ENCODE measurements at places on chromosomes 7 and 10.

GRCh38 chr7:157542068-157543021 lies 205.5 kb downstream of the DNAJB6 start:
- no peak for DNase-seq

DNA sequence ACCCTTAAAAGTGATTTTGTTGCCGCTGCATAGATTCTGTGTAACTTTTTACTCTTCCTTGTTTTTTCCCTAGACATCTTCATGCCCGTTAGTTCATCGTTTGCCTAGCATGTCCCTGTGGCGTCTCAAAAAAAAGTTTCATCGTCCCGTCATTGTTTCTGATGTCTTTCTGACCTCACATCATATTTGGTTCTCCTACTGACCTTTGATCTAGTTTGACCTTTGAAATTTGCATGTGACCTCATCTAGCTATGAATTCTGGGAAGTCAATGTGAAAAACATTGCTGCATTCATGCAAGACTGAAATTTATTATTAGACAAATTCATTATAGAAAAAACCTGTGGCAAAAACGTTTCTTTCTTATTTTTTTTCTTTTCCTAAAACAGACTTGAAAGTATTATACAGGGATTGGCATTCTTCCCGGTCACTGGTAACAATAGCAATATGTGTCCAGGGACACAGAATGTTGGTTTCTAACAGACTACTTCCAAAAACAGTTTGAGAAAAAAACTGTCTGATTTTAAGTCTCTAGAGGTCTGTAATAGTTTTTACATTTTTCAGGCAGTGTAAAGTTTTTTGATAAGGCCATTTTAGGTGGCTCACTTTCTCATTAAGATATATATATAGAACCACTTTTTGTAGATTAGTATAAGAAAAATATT lies 280.9 kb downstream of the USP6NL start:
- DNase-seq = no peak

- peak; percentile 31 for DNase-seq
These were observed 10.9 kb downstream of the TECPR1 start for GRCh38 chr7:98240961-98241673.

GRCh38 chr10:47145290-47145934 lies 154.6 kb upstream of the GDF10 start:
- no peak for DNase-seq
